Effector memory CD4-positive, alpha-beta T cell (primary cell): ENCODE measurements at places on chromosomes 4 and X.

DNA sequence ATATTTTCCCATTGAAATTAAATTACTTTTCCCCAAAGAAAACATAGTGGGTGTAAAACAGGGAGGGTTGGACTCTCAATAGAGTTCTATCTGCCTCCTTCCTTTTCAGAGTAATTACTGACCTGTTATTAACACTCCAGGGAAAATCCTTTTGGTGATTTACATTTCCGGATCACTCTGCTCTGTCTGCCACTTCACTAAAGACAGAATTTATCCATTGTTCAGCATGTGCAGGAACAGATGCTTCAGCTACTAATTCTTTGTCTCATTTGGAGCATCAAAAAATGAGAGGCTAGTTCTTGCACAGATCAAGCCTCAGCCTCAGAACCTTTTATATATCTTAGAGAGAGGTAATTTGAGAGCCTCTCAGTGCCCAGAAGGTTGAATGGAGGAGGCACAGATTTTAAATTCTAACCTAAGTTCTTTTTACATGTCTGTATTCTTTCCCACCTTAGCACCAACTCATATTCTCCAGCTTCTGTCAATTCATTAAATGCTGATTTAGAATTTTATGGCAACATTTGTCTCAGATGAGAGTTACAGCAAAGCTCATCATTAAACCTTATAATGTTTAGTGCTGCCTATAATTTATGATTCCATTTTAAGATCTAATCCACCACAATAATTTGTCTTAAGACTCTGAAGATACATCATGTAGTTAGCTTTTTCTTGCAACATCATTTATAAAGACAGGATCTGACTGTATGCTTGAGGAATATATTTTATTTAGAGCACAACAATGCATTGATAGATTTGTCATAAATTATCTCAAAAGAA is 1494.4 kb downstream of the STIM2 start:
- H3K27ac ChIP-seq, result no peak overlapping the region
- DNase-seq, result no peak

DNA sequence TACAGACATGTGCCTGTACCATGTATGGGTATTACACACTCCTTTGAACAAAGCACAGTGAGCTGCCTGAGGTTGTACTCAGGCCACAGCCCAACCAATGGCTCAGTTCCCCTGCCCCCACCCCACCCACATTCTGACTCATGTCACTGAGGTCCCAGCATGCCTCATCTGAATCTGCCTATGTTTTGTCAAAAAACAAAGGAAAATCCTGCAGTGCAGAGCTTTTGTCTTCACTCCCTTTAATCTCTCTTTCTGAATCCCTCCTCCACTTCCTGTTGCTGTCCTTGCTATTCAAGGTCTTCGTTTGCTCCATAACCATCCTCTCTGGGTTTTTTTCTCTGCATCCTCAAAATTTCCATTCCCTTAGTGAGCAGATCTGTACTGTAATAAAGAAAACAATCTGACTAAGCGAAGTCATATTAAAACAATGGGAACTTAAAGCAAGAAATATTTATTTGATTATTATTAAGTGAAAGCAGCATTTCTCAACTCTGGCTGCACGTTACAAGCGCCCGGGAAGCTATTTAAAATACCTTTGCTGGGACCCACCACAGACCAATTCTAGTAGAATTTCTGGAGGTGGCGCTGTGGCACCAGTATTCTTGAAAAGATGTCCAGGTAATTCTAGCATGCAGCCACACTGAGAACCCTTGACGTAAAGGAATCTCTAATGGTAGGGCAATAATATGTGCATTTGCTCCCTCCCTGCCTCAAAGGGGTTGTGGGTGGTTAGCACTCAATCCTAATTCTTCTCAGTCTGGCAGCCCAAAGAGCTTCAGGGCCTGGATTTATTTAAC is 8.7 kb downstream of the GUCY2F start:
- H3K27me3 ChIP-seq, result no peaks in the 10 kb centered on the region
- no peaks in the 10 kb centered on the region for H3K4me1 ChIP-seq
- no peak for DNase-seq
- no peak overlapping the region for H3K4me3 ChIP-seq

GRCh38 chrX:119775517-119776238 is 15.8 kb downstream of the RPL39 start:
- no peaks in the 10 kb centered on the region for H3K4me1 ChIP-seq
- DNase-seq, result no peak
- no peak overlapping the region for H3K27ac ChIP-seq
- H3K27me3 ChIP-seq, result no peaks in the 10 kb centered on the region
- H3K4me3 ChIP-seq, result no peak overlapping the region

- no peaks in the 10 kb centered on the region for H3K4me1 ChIP-seq
- no peak overlapping the region for H3K27ac ChIP-seq
- no peaks in the 10 kb centered on the region for H3K27me3 ChIP-seq
- no peak for DNase-seq
- no peak overlapping the region for H3K4me3 ChIP-seq
Measured at GRCh38 chrX:99117011-99117410, 1293.1 kb downstream of the PCDH19 start.

GRCh38 chr4:19776021-19776459 is 475.7 kb upstream of the SLIT2 start:
- no peaks in the 10 kb centered on the region for H3K4me1 ChIP-seq
- H3K27ac ChIP-seq, result no peak overlapping the region
- no peak overlapping the region for H3K4me3 ChIP-seq
- no peaks in the 10 kb centered on the region for H3K36me3 ChIP-seq
- DNase-seq, result no peak

- no peaks in the 10 kb centered on the region for H3K36me3 ChIP-seq
- no peak for DNase-seq
- H3K4me1 ChIP-seq, result no peaks in the 10 kb centered on the region
- no peak overlapping the region for H3K27ac ChIP-seq
Measured at GRCh38 chr4:124499261-124499660, 213.3 kb downstream of the ANKRD50 start.

DNA sequence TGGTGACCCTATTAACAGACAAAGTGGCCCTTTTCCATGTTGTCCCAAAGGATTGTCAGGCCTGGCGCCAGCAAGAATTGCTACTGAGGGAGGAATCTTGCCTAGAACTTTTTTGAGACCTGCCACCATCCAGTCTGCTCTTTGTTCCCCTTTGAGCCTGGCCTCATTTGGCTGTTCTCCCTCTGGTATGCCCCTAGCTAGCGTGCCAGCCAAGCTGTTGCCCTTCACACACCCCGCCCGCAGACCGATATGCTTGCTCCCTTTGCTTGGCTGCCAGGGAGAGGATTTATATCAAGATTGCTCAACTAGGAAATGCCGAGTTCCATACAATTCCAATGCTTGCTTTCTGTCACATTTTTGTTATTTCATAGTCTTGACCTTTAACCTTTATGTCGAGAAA is 24.4 kb downstream of the IGSF1 start:
- H3K27me3 ChIP-seq, result no peaks in the 10 kb centered on the region
- H3K36me3 ChIP-seq, result no peaks in the 10 kb centered on the region
- H3K4me3 ChIP-seq, result no peak overlapping the region

DNA sequence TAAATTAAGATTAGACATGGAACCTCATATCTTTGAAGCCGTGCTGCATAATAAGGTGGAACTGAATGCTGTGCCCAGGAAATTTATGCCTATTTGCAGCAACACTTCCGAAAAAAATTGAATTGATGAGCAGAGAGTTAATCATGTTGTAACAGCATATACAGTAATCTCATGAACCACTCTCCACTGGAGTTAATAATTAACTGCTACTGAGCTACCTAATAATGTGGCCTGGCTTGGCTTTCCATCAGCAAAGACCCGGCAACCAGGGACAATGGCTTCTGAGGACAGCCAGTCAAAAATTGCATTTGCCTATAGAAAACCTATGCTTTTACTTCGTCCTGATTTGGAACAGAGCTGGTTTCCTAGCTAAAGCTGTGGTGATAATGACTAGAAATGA is 63.8 kb upstream of the GATB start:
- no peaks in the 10 kb centered on the region for H3K36me3 ChIP-seq
- no peak overlapping the region for H3K4me3 ChIP-seq
- H3K27me3 ChIP-seq, result no peaks in the 10 kb centered on the region
- no peak overlapping the region for H3K27ac ChIP-seq

DNA sequence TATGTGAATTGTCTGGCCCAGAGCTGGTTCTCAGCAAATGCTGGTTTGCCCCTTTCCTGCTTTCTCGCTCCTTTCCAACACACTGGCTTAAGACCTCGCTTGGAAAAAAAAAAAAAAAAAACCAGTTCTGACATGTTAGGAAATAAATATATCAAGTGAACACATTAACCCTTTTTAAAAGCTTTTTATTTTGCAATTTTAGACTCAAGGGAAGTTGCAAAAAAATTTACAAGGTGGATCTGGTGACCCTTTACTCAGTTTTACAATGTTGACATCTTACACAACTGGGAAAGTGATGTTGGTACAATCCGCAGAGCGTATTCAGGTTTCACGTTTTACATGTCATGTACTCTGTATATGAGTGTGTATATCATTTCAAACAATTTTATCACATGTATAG is 100.1 kb downstream of the RTL5 start:
- H3K36me3 ChIP-seq, result no peaks in the 10 kb centered on the region
- no peaks in the 10 kb centered on the region for H3K27me3 ChIP-seq
- no peak for DNase-seq
- no peak overlapping the region for H3K4me3 ChIP-seq
- H3K27ac ChIP-seq, result no peak overlapping the region

GRCh38 chr4:36281384-36282106 is at the start of gene DTHD1:
Gene DTHD1 (plus strand): TSS chr4:36281616. CDS start chr4:36281759, 143 bp downstream.
- H3K4me3 ChIP-seq, result no peak within 1 kb of the TSS
- no peaks in the 10 kb centered on the region for H3K4me1 ChIP-seq
- no peaks in the 10 kb centered on the region for H3K36me3 ChIP-seq
- no peak for DNase-seq

DNA sequence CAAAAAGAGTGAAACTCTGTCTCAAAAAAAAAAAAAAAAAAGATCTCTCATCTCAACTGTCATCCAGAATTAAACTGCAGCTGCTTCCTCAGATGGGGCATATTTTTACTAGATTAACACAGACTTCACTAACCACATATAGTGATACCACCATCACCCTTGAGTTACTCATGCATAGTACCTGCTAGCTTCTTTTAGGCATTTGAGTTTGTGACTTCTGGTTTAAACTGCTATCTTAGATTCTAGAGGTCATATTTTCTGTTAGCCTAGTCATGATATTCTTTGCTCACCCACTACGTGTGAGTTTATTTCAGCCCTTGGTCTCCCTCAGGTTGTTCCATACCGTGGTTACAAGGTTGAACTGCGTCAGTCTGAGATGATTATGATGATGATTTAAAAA is 154.9 kb upstream of the BMP3 start:
- H3K36me3 ChIP-seq, result no peaks in the 10 kb centered on the region
- H3K27me3 ChIP-seq, result no peaks in the 10 kb centered on the region
- no peaks in the 10 kb centered on the region for H3K4me1 ChIP-seq
- no peak overlapping the region for H3K27ac ChIP-seq
- H3K4me3 ChIP-seq, result no peak overlapping the region

DNA sequence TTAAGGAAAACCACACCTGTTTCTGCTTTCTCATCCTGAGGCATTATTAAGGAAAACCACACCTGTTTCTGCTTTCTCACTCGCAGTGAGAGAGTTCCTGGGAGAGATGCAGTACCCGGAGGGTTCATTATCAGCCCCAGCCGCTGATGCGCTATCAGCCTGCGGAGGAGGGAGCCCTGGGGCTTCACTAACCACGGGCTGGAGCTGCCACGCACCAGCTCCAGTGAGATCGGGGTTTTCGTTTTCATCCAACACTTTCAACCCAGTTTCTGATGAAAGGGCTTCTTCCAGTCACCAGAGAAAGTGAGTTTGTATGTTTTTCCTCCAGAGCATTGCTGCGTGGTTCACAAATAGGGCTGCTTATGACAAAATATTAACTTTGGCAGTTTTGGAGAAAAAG is 93.2 kb upstream of the PRKX start:
- no peaks in the 10 kb centered on the region for H3K27me3 ChIP-seq
- H3K27ac ChIP-seq, result no peak overlapping the region
- no peaks in the 10 kb centered on the region for H3K36me3 ChIP-seq

- no peak for DNase-seq
- H3K36me3 ChIP-seq, result no peaks in the 10 kb centered on the region
- H3K27me3 ChIP-seq, result no peaks in the 10 kb centered on the region
- H3K4me3 ChIP-seq, result no peak overlapping the region
- H3K4me1 ChIP-seq, result no peaks in the 10 kb centered on the region
- no peak overlapping the region for H3K27ac ChIP-seq
Measured at GRCh38 chrX:134075894-134076718, 90.7 kb upstream of the GPC3 start.
